Substantia nigra (tissue), 51 donors: ENCODE measurements at places on chromosomes 16 and 17.

- no peak for DNase-seq
These were observed 185.3 kb downstream of the CEP112 start for GRCh38 chr17:66006654-66007053.

DNA sequence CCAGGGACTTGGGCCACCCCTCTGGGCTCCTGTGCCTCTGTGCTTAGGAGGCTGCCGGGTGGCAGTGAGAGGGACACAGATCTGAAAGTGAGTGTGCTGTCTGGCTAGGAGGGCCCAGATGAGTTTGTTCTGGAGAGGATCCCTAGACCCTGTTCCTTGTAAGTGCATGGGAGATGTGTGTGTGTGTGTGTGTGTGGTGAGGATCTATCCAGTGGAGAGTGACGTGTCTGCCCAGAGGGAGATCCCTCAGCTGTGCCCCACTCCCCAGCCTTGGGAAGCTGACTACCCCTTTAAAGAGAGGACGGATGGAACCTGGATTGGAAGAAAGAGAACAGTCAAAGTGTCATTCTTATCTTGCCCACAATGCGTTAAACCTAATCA lies 25.5 kb upstream of the CDC42EP4 start:
- no peak for DNase-seq

DNA sequence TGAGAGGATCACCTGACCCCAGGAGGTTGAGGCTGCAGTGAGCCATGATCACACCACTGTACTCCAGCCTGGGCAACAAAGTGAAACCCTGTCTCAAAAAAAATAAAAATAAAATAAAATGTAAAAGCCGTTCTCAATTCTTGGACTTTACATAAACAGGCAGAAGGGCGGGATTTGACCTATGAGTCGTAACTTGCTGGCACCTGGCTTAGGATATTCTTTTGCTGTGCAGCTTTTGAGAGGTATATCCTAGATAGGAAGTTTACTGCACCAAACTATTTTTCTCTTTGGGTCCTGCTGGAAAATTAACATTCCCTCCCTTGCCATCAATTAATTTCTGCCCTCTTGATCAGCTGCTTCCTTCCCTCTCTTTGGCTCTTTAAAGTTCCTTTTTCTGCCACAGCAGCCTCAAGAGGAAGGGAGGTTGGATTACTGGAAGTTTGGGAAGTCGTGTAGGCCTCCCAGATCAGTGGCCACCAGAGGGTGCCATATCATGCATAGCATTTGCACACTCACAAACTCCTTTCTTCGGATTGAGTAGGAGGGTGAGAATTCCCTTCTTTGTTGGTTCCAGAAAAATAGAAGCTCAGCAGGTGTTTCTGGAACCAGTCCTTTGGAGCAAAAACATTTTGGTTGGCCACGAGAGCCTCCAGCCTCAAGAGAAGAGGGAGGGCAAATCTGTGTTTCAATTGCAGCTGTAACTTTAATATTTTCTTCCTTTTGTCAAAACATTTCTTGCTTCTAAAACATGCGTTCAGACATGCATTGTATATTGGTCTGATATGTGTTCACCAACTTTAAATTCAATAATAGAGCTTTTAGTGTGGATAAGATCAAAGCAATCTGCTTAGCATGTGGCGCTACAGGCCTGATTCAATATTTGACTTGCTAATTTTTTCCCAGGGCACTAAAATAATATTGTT lies 147.3 kb downstream of the CCDC182 start:
- DNase-seq: peak; percentile 62

DNA sequence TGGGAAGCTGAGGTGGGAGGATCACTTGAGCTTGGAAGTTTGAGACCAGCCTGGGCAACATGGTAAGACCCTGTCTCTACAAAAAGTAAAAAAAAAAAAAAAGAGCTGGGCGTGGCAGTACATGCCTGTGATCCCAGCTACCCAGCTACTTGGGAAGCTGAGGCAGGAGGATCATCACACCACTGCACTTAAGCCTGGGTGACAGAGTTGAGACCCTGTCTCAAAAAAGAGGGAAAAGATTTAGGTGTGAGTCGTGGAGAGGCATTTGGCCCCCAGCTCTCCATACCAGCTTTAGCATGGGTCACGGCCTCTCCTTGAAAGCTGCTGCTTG lies 19.1 kb downstream of the ST6GALNAC2 start:
- DNase-seq: no peak

DNA sequence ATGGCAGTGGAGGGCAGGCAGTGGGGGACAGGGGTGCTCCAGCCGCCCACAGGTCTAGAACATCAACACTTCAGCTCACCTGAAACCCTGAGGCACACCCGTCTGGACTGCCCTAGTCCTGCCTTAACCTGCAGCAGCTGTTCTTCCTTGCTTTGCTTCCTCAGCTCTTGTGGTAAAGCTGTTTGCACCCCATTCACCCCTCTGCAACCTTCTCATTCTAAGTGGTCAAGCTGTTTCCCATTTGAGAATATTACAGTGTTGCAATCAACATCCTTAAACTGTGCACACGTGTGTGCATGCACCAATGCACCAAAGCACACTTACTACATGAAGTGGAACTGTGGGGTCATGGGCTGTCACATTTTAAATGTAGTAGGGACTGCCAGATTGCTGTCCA lies 32.4 kb downstream of the SCNN1B start:
- DNase-seq: no peak
